ENCODE measurements at places on chromosomes 11 and 22.

GRCh38 chr11:78295991-78296930 lies 107.5 kb downstream of the USP35 start:
- DNase-seq = no peak

- DNase-seq = no peak
These were observed 261.2 kb upstream of the UBASH3B start for GRCh38 chr11:122394313-122394712.

GRCh38 chr11:34565417-34566207 lies 52.0 kb upstream of the ELF5 start:
- peak; percentile 18 for DNase-seq

GRCh38 chr11:100878474-100878873 lies 191.4 kb downstream of the ARHGAP42 start:
- DNase-seq = no peak

GRCh38 chr11:64185175-64185692 lies 737 bp upstream of the STIP1 start:
- no peak for DNase-seq

- no peak for DNase-seq
These were observed 50.9 kb downstream of the ARFGAP3 start for GRCh38 chr22:42805998-42806830.

GRCh38 chr22:24819911-24820461 lies 14.0 kb downstream of the SGSM1 start:
- DNase-seq = no peak

DNA sequence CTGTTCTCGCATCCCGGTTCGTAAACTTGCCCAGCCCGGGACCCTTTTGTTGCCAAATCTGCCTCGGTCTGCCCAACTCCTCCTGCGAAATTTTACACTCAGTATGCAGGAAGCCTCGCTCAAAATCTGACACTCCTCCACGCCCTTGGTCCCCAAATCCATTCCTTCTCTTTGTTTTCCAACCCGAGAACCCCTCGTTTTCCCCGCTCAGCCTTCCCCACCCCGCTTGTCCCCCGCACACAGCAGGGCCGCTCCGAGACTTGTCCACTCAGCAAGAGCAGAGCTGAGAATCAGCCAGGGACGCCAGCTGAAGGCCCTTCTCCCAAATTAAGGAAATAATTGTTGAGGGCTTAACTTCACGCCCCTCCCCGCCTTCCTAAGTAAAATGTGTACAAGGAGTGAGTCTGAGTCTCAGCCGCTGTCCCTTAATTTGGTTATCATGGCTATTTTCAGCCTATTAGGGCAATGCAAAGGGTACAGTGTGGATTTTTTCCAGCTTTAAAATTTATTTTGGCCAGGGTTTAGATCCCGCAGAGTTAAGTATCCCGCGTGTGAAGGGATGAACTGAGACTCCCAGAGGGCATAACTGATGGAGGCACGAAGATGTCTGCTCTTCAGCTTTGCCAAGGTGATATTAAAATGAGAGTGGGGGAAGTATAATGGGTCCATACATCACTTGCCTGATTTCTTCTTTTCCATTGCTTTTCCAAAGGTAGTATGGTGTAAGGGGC lies 581 bp upstream of the FBXO3 start:
- DNase-seq = no peak

DNA sequence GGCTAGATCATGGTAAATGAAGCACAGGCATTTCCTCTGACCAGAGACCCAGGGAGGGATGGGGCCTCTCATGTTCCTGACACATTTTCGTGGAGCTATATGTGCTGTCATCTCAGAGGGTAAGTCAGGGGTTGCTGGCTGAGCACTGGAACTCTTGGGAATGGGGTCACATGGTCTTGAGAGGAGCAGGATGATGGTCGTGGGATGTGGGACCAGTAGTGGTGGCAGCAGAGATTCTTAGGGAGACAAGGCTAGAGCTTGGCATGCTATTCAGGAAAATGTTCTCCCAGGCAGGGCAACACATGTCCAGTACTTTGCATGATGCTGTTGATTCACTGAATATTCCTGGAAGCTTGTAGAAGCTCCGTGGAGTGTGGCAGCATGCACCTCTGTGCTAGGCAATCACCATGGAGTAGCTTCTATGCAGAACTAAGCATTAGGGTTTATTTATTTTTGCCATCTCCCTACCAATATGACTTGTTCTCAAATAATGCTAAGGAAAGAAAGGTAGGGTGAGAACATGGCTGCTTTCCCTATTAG lies 31.4 kb upstream of the TTC12 start:
- DNase-seq = no peak

DNA sequence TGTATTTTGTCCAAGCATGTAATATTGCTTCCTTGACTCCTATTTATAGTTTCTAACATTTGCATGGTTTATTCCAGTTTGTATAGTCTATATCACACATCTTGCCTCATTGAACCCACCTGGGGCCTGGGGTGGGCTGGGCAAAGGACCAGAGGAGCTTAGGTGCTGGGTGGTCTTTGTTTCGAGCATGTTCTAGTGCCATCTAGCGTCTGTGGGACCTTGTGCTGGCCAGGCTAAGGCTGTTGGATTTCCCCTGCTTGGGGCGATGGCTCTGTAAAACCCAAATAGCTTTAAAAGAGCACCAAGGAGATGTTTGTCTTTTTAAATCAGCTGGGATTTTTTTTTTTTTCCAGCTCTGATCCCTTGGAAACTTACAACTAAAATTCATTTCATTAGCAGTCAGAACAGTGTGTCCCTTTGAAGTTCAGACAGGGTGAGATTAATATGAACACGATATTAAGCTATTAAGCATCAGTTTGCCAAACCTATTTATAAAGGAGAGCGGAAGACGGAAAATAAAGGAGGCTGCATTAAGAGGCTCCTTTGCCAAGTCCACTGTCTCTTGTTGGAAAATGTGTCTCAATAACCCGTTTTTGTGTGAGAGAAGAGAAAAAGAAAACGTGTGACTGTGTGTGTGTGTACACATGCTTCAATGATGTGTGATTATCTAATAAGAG lies 157.4 kb downstream of the COMMD9 start:
- DNase-seq = peak; percentile 74

GRCh38 chr11:45102361-45102809 lies 44.1 kb upstream of the PRDM11 start:
- no peak for DNase-seq

- DNase-seq = no peak
These were observed 761.5 kb downstream of the NTM start for GRCh38 chr11:132131961-132132360.

DNA sequence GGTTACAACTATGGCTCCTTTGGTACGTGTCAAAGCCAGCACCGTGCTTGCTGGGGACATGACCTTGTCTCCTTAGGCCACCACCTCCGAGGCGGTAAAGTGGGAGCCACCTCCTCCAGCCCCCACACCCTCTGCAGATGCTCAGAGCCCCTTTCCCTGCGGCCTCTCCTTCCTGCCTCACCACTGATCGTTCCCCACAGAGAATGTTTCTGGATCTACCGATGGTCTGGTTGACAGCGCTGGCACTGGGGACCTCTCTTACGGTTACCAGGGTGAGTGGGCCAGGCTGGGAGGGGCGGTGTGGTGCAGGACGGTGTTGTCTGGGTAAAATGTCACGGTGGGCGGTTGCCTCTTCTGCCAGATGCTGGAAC lies 8.9 kb downstream of the SIDT2 start:
- DNase-seq = no peak

DNA sequence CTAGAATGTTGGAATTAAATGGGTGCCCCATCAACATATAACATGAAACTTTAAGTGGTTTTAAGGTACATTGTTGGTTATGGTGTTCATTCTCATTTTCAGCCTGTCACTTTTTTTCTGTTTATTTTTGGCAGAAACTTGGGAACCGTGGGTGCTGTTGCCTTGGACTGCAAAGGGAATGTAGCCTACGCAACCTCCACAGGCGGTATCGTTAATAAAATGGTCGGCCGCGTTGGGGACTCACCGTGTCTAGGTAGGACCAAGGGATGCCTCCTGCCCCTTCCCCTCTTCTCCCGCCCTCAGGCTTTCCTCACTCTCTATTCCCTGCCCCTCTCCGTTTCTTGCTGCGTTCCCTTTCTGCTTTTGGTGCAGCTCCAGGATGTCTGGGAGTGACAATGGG lies 29.8 kb upstream of the SCGB1A1 start:
- no peak for DNase-seq

GRCh38 chr11:72568861-72569260 lies 105.4 kb downstream of the PDE2A start:
- no peak for DNase-seq

DNA sequence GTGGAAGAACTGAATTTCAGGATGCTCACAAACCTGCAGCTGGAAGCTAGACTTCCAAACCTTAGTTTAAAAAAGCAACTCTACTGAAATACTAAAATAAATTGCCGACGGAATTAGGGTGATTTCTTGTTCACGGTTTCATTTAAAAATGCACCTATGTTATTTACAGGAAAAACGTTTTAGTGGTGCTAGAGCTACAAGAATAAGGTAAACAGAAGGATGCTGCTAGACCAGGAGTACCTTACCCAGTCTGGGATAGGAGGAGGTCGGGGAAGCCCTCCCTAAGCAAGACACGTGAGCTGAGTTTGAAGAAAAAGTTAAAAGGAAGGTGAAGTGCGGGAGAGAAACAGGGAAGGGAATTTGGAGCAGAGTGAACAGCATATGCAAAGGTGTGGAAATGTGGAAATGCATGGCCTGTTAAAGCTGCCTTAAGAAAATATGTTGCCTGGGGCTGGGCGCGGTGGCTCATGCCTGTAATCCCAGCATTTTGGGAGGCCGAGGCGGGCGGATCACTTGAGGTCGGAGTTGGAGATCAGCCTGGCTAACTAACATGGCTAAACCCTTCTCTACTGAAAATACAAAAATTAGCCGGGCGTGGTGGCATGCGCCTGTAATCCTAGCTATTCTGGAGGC lies 1.4 kb upstream of the FTH1 start:
- DNase-seq = no peak

DNA sequence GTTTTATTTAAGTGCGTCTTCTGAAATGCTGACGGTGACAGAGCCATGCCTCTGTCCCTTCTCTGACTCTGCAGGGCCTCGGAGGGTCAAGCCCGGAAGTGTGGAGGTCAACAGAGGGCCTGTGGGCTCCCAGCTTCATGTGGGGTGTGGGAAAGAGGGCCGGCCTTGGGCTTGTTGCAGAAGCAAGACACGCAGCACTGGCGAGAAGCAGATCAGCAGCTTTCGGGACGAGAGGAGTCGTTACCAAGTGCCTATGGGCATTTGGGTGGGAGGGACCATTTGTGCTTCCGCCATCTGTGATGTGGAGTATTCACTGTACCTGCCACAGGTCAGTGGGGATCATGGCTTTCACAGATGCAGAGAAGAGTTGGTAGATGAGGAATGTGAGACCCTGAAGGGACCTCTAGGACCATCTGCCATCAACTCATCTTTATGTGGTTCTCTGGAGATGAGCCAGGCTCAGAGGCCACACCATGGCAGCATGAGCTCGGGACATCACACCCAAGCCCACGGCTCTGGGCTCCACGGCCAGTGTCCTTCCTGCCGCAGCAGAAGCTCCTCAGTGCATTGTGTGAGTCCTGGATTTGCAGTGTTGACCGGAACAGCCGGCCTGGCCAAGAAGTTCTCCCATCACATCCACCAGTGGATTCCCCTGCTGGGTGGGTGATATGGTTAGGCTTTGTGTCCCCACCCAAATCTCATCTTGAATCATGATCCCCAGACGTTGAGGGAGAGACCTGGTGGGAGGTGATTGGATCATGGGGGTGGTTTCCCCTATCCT lies 590.7 kb downstream of the TBC1D22A start:
- DNase-seq = no peak

DNA sequence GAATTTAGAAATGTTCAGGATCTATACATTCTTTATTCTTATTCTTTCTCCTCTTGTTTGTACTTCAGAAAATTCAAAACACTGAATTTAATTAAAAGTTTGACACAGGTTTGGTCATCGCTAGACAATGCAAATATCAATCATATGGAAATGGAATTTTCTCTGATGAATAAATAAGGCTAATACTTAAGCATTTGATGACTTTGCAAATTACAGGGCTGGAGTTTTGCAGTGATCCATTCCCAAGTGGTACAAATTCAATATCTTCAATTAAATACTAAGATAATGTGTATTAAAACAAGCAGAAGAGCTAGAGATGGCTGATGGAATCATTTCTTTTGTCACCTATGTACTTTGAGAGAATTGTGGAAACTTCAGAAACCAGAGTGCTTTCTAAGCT lies 439.6 kb downstream of the DYNC2H1 start:
- no peak for DNase-seq

GRCh38 chr11:120331301-120331996 lies 4.8 kb upstream of the ARHGEF12 start:
- no peak for DNase-seq

DNA sequence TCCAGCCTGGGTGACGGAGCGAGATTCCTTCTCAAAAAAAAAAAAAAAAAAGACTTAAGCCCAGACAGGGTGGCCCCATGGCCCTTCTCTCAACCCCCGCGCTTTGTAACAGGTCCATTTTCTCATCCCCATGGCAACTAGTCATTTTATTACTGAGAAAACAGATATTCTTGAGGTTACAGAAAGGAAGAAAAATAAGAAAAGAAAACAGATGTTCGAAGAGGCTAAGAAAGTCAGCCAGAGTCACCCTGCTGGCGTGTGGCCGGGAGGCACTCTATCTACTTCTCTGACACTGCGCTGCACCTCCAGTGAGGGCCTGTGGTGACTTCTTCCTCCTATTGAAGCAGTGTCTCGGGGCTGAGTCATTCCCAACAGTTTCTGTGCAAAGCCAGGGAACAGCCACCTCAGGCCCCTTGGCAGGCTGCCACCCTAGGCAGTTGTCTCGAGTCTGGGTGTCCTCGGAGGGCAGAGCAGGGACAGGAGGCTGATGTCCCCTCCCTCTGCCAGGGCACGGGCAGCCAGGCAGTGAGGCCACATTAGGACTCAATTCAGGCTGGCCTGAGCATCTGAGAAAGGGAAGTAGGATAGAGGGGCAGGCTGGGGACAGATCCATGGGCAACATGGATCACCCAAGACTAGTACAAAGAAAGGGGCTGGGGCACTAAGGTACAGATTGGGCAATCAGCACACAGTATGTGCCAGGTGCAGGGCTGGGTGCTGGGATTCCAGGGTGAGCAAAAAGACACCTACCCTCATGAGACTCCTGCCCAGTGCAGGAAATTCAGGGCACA lies 16.4 kb upstream of the SYVN1 start:
- peak; percentile 99 for DNase-seq

DNA sequence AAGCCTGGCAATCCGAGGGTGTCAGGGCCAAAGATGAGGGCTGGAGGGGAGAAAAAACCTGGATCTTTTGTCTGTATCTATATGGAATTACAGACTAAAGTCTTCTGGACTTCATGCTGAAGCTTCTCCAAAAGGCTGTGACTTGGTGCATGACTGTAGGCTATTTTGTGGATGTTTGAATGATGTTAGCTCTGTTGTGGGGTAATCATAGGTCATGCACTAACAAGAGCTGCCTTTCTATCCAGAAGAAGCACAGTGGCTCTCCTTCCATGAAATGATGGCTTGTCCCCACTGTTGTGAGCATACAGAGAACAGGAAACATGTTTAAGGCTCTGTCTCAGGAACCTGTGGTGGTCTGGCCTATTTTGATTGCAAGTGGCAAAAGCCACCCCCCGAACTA lies 263.3 kb upstream of the PLET1 start:
- DNase-seq = no peak

DNA sequence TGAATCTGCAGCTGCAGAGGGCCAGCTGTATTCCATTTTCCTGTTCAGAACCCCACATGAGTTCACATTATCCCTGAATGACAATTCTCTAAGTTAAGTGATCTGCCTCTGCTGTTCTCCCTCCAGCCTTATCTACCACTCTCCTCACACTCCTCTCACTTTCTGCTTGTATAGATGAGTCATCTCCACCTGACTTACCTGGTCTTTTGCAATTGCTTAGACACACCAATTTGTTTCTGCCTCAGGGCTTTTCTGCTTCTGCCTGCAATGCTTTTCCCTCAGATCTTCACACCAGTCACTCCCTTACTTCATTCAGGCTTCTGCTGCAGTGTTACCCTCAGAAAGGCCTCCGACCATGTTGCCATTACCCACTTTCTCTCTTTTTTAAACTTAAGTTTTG lies 118.1 kb downstream of the ATM start:
- no peak for DNase-seq
